Bronchial smooth muscle cell (primary cell): ENCODE measurements at places on chromosomes 11 and 22. TPM values are rescaled to one million over a fixed set of nuclear protein-coding genes. Genes with fewer than 3 reads are reported as not detected.

The MMP3 gene
- total RNA-seq: 0.52 and 19.1 TPM in 2 replicates

The MMP10 gene
- total RNA-seq: 0.79 TPM in 1 of 2 replicates, not detected in the other

The OR2D2 gene
- 0.09 and 0.16 TPM in 2 replicates for total RNA-seq

The ACR gene
- total RNA-seq: not detected in 2 replicates

The ART1 gene
- not detected in 2 replicates for total RNA-seq

The ROM1 gene
- 3.9 and 10.4 TPM in 2 replicates for total RNA-seq

The SERHL2 gene
- 6.1 and 9.0 TPM in 2 replicates for total RNA-seq

The BCL2L13 gene
- 32.1 and 42.6 TPM in 2 replicates for total RNA-seq

The PICALM gene
- 143 and 192 TPM in 2 replicates for total RNA-seq

The TRIM6 gene
- 2.5 and 3.8 TPM in 2 replicates for total RNA-seq

The ALX4 gene
- total RNA-seq: 0.32 and 2.1 TPM in 2 replicates

The SCUBE1 gene
- under 0.01 and 0.34 TPM in 2 replicates for total RNA-seq

The OR1S1 gene
- not detected in 2 replicates for total RNA-seq

The LIF gene
- 12.8 and 33.7 TPM in 2 replicates for total RNA-seq

The ACCS gene
- total RNA-seq: 15.3 and 23.3 TPM in 2 replicates

The PYGM gene
- total RNA-seq: 3.9 and 5.0 TPM in 2 replicates

The TNNI2 gene
- not detected in 2 replicates for total RNA-seq

The RTN4R gene
- 0.32 TPM in 1 of 2 replicates, not detected in the other for total RNA-seq

The MS4A1 gene
- not detected in 2 replicates for total RNA-seq

The PANX3 gene
- total RNA-seq: not detected in 2 replicates

The WBP2NL gene
- total RNA-seq: 0.16 and 0.77 TPM in 2 replicates

The ARHGAP8 gene
- under 0.01 and 0.86 TPM in 2 replicates for total RNA-seq

The CRYBA4 gene
- not detected in 2 replicates for total RNA-seq

The HTATIP2 gene
- 33.7 and 45.9 TPM in 2 replicates for total RNA-seq

The APOBEC3H gene
- 0.34 and 0.63 TPM in 2 replicates for total RNA-seq

The CHCHD10 gene
- 1.0 and 2.2 TPM in 2 replicates for total RNA-seq

The BTG4 gene
- total RNA-seq: not detected in 2 replicates

The CCDC87 gene
- 0.26 and 0.32 TPM in 2 replicates for total RNA-seq

The LGALS12 gene
- total RNA-seq: not detected in 2 replicates

The GAL3ST3 gene
- total RNA-seq: under 0.01 TPM in 1 of 2 replicates, not detected in the other

The LMF2 gene
- 19.3 and 20.5 TPM in 2 replicates for total RNA-seq

The PIWIL4 gene
- 2.5 and 5.1 TPM in 2 replicates for total RNA-seq

The CARD18 gene
- total RNA-seq: not detected in 2 replicates

The PAMR1 gene
- total RNA-seq: 256 and 491 TPM in 2 replicates

The XKR3 gene
- not detected in 2 replicates for total RNA-seq

The SVIP gene
- 0.52 and 3.9 TPM in 2 replicates for total RNA-seq

The FTH1 gene
- total RNA-seq: 1,092 and 2,770 TPM in 2 replicates

The GAS2 gene
- total RNA-seq: 0.63 and 1.0 TPM in 2 replicates

The TSGA10IP gene
- 0.16 TPM in 1 of 2 replicates, not detected in the other for total RNA-seq

The MUC5AC gene
- total RNA-seq: under 0.01 TPM in 1 of 2 replicates, not detected in the other

The ABCC8 gene
- not detected in 2 replicates for total RNA-seq

The P2RY6 gene
- not detected in 2 replicates for total RNA-seq

The CDPF1 gene
- total RNA-seq: 6.7 and 11.7 TPM in 2 replicates

The NTM gene
- 3.1 and 8.2 TPM in 2 replicates for total RNA-seq

The C11orf54 gene
- total RNA-seq: 9.8 and 11.2 TPM in 2 replicates

The TSPAN32 gene
- total RNA-seq: 0.09 and 0.47 TPM in 2 replicates

The CCDC116 gene
- 0.16 and 0.26 TPM in 2 replicates for total RNA-seq

The CSKMT gene
- total RNA-seq: 8.7 and 9.6 TPM in 2 replicates

The DRD4 gene
- total RNA-seq: under 0.01 TPM in 1 of 2 replicates, not detected in the other

The TAF1D gene
- total RNA-seq: 67.9 and 135 TPM in 2 replicates

The SLC15A3 gene
- 11.0 and 22.6 TPM in 2 replicates for total RNA-seq
